NCI-H1436 (cell line): ENCODE measurements at places on chromosomes 4 and X.

- DNase-seq: no peak
Observed at GRCh38 chrX:139811942-139812629, 104.1 kb upstream of the MCF2 start.

- DNase-seq: no peak
Observed at GRCh38 chr4:181427076-181427475, 816.1 kb upstream of the TENM3 start.

- DNase-seq: peak; percentile 91
Observed at GRCh38 chrX:123961268-123962005, at the start of gene STAG2. Gene STAG2, plus strand, starts transcription at chrX:123961706. Its CDS starts 60,922 bp downstream, at chrX:124022628.

DNA sequence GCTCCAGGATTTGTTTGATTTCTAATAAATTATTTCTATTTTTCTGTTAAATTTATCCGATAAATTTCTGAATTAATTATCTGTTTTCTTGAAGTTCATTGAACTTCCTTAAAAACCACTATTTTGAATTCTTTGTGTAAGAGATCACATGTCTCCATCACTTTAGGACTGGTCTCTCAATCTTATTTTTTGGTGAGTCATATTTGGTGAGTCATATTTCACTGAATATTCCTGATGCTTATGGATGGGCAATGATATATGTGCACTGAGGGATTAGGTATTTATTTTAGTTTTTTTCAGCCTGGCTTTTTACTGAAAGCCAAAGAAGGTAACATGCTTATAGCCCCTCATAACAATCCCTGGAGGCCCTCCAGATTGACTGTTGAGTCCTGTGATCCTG lies 48.5 kb upstream of the IL15 start:
- DNase-seq: no peak

DNA sequence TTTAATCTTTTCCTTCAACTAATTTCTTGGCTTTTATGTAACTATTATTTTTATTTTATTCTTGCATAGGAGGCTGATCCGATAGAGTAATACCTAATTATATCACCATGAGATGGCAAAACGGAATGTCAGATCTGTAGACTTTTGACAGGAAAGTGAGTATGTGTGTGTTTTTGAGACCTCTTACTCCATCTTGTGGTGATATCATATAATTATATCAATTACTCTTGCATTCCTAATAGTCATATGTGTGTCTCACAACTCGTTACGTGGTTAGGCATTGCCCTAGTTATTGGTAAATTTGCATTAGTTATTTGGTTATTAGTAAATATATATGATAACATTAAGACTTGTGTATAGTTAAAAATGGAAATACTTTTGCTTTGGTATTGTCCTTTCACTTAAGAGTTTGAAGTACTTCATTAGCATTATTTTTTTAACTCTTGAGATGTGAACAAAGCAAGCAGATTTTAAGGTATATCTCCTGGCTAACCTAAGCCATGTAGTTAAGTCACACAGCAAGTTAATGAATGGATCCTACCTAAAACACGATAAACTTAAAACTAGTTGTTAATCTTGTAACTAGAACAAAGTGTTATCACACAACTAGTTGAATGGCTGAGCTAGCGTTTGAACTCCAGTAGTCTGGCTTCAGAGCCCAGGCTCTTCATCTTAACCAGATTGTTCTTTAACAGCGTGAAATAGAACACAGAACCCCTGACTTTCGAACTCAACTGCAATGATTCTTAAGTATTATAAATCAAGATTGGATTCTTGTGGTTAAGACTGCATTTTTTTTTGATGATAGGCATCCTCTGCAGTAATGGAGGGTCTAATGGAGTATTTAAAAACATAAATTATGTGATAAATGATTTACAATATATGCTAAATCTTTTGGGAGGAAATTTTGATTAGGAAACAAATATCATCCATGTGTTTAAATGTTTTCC lies 67.1 kb downstream of the PGRMC2 start:
- DNase-seq: no peak

- no peak for DNase-seq
Observed at GRCh38 chr4:20760053-20760452, 59.8 kb downstream of the PACRGL start.

DNA sequence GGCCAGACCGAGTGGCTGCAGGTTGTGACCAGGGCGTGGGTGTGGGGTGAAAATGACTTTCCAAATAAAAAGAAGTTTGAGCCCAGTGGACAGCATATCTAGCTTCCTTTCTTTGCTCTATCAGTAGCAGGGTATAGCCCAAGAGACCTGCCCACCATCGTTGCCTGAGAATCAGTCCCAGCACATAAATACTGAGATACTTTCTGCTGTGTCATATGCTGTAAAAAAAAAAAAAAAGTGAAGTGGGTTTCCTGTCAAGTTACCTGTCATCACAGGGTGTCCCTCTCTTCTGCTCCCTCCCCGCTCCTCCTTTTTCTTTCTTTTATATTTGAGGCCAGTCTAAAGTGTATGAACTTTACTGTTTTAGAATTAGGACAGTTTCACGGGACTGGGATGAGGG lies 330.3 kb upstream of the BOD1L1 start:
- DNase-seq: no peak

- DNase-seq: no peak
Observed at GRCh38 chr4:182314537-182314936, 71.3 kb downstream of the TENM3 start.

DNA sequence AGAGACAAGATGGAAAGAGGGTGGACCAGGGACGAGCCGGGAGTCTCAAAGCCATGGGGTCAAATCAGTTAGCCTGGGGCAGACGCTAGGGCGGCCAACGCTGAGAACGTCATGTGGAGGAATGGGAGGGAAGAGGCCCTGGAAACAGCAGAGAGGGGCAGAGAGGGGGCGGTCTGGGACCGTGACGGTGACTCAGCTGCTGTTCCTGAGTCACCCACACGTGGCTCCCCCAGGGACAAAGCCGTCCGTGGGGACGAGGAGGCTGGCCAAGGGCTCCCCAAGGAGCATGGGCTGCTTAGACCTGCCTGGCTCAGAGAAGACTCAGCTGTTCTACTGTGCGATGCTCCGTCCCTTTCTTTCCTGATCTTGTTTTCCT lies 108.4 kb upstream of the LRPAP1 start:
- no peak for DNase-seq

DNA sequence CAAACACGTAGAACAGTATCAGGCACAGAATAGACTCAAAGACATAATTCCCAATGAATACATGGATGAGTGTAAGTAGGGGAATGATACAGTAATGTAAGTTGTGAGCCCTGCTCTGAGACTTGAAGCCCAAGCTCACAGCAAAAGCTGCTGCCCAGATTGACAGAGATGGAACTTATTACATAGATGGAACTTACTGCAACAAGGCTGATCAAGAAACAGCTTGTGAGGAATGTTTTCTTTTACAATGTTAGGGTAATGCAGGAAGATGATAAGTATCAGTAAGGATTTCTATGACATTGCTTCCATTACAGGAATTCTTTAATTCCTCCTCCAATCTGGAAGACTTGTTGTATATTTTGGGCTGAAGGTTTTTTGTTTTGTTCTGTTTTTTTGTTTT lies 278.4 kb downstream of the IL15 start:
- no peak for DNase-seq

GRCh38 chrX:16601885-16602284 lies 48.1 kb upstream of the S100G start:
- no peak for DNase-seq

DNA sequence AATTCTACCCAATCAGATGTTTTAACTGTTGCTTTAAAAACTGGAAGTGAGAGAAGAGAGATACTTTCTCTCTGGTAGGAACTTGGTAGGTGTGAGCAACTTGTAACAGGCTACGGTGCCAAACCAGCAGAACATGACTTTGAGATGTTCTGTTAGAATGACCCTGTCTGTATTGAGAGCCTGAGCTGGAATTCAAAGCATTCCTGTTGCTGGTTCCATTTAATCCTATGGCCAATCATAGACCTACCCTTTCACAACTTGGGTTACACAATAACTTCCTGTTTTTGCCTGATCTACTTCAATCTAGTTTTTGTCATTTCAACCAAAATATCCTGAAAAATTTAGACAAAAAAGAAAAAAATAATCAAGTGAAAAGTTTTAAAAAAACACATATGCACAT lies 1.7 kb upstream of the PRRG1 start:
- no peak for DNase-seq

DNA sequence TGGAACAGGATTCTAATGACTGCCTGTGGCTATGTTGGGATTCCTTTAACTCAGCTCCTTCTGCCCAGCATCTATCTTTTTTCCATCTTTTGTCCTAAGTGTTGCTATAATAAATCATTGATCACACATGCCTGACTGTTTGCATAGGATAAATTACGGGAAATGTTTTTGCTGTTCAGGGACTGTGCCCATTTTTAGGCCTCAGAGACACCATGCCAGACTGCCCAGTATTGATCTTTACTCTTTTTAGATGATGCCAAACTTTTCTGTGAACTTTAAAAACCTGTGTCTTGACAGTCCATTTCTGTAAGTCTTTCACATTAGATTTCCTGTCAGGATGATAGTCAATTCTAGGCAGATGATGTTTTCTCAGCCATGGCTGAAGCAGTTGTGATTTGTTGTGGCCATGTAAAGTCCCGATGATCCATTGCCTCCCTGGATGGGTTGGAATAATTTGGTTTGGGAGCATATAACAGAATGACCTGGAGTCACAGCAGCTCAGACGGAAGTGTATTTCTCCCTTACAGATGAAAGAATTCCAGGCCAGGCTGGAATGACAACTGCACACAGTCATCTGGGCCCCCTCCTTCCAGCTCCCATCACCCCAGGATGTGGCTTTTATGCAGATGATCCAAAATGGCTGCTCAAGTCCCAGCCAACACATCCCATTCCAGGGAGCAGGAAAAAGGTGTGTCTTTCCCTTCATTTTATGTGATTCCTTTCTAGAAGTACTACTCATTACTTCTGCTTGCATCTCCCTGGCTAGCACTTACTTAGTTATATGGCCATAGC lies 3.4 kb downstream of the HTT-AS start:
- no peak for DNase-seq

DNA sequence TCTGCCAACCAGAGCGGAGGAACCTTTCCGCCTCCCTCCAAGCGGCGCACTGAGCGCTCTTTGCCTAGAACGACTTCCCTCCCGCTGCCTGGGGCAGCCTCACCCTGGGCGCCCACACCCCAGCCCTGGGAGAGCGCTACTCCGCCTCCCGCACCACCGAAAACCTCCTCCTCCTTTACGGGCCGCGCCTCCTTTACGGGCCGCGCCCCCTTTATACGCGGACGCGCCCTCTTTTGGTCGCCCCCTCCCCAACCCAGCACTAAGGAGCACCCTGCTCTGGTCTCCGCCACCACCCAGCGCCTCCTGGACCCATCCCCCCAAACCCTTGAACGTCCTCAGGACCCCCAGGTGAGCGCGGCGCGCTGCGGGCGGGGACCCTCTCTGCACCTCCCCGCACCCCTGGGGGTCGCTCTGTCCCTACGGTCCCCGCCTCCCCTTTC lies 586 bp upstream of the NSG1 start:
- no peak for DNase-seq

- no peak for DNase-seq
Observed at GRCh38 chrX:65894133-65894532, 145.7 kb downstream of the VSIG4 start.

GRCh38 chrX:140701480-140701879 lies 8.1 kb upstream of the LINC00632 start:
- no peak for DNase-seq

- DNase-seq: no peak
Observed at GRCh38 chr4:64130907-64131306, 278.3 kb downstream of the TECRL start.

DNA sequence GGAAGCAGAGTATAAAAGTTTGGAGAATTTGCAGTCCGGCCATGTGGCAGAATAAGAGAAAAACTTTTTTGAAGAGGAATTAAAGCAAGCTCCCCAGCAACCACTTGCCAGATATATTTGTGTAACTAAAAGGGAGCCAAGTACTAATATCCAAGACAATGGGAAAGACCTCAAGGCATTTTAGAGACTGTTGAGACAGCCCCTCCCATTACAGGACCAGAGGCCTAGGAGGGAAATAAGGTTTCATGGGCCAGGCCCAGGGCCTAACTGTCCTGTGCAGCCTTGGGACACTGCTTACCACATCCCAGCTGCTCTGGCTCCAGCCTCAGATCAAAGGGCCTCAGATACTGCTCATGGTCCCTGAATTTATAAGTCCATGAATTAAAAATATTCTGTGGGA lies 659.4 kb downstream of the PCDH19 start:
- DNase-seq: no peak

DNA sequence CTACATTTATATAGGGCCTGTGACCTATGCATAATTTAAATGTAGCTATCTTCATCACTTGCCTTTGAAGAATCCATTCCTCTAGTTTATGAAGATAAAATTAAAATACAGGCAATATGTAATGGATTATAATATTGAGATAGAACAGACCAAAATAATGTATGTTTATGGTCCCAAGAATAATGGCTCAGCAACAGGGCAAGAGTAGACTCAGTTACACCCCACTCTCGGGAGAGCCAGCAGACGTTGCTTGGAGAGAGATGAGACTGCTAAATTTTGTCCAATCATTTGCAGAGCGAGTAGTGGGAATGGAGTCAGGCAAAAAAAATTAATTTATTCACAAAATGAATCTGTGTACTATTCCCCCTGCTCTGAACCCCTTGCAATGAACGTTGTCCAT lies 223.2 kb upstream of the FAT4 start:
- no peak for DNase-seq

DNA sequence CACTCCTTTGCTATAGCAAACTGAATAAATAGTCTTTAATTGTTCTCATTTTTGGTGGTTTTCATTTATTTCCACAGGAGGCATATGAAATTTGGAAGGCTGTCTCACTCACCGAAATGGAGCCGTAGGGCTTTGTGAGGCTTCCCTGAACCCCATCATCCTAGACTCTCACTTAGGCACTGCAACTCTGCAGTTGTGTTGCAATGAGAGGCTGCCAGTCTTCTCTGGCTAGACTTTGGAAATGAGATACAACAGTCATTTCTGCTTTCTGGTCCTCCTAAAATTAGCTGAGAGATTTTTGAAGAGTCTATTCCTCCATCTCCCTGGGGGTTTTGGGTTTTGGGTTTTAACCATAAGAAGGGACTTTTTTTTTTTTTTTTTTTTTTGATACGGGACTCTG lies 146.5 kb downstream of the SH3BGRL start:
- DNase-seq: no peak

GRCh38 chr4:172858731-172859230 lies 309.8 kb upstream of the GALNT7 start:
- no peak for DNase-seq

GRCh38 chrX:25869761-25870160 lies 268.4 kb upstream of the MAGEB18 start:
- DNase-seq: no peak
